G401 (cell line): ENCODE measurements at places on chromosomes 3 and 15. TPM values are rescaled to one million over a fixed set of nuclear protein-coding genes. Genes with fewer than 3 reads are reported as not detected.
A peak's percentile ranks its signal among the peaks of the same experiment; 100 is the strongest.

- no peak for DNase-seq
These were observed 88.6 kb upstream of the RASGRF1 start for GRCh38 chr15:79179108-79179561.

GRCh38 chr3:97942801-97943546 lies 29.3 kb downstream of the RIOX2 start:
- DNase-seq, result no peak

DNA sequence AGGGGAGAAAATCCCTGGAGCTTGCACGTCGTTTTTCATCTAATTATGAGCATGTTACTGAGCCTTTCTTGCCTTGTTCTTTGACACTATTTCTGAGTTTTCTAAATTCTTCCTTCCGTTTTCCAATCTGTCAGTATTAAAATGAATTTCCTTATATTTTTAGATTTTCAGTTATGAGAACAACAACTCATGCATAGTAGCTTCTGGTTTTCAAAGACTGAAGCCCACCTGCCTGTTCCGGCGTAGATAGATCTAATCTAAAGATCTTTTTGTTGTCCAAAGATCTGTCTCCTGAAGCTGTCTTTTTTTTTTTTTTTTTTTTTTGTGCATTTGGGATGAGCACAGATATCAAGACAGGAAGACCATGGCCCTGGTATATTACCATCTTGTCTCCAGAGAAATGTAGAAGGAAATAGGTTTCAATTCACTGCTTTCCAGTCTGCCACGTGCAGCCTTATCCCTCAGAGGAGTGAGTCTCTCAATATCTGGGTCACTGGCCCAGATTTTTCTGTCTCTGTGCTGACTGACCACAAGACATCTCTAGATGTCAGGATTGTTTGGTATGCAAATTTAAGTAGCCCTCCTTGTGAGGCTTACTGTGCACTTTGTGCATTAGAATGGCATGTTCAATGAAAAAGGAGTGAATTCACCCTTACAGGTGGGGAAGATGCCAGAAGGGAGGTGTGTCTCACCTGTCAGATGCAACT lies 222.3 kb upstream of the TMC3 start:
- no peak for DNase-seq

DNA sequence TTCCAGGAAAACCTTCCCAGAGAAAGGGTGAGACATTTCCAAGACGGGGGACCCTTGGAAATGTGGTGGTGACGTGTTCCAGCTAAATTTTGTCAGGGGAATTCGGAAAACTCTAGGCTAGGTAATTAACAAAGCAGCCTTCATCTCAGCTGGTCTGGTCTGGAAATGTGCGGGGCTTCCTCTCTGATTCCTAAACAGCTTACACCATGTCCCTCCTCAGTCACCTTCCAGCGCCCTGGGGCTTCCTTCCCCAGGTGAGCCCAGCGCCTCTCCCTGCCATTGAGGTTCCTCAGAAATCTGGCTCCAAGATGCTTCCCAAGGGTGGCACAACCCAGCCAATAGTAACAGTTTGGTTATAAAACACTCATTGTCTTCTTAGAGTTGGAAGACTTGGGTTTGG lies 571 bp downstream of the ACAD9 start:
- DNase-seq, result peak; percentile 16

DNA sequence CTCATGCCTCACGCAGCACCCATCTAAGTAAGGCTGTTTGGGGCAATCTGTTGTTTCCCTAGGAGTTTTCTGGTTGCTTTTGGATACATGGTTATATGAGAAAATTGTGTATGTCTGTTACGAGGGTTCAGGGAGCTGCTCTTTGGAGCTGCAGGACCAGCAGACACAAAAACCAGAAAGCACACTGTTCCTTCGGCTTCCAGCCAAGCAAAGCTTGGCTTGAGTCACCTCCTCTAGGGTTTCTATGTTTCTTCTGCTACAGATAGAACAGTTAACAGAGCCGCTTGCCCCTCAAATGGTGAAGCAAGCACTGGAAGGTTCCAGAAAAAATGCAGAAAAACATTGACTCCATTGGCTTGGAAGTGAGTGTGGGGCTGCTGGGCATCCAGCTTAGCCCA lies 49.2 kb upstream of the CTDSPL start:
- no peak for DNase-seq

GRCh38 chr3:30612437-30613132 lies 6.2 kb downstream of the TGFBR2 start:
- no peak for DNase-seq

DNA sequence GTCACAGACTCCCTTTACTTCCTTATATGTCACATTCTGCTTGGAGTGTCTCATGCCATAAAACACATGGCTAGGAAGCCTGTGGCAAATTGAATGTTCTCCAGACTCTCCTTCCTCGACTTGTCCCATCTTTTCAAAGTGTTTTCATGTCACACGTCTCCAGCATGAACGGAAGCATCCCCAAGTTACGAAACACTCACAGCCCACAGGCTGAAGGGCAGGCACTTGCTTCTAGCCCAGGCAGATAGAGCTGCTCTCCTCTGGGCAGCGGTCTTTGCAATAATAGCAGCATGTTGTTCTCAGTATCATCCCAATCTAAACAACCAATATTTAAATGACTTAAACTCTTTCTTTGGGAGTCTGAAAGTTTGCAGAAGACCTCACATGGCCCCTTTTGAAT lies 85.3 kb upstream of the ADAMTS9 start:
- DNase-seq, result no peak

DNA sequence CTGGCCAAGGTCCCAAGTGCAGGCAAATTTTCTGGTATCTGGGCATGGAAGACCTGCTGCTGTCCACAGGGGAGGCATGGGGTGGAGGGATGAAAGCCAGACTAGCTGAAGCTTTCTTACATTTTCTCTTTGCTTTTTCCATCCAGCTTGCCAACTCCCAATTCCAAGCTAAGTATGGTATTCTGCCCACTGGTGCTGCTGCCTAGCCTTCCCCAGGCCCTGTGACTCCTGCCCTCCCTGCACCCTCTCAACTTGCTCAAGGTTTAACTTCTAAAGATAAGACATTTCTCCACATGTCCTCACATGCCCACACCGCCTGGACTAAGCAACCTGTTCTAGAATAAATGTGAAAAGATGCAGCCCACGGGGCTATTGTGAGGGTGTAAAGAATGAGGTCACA lies 59.5 kb upstream of the HACD2 start:
- no peak for DNase-seq

- no peak for DNase-seq
These were observed 69.3 kb upstream of the BFSP2 start for GRCh38 chr3:133330522-133330921.

DNA sequence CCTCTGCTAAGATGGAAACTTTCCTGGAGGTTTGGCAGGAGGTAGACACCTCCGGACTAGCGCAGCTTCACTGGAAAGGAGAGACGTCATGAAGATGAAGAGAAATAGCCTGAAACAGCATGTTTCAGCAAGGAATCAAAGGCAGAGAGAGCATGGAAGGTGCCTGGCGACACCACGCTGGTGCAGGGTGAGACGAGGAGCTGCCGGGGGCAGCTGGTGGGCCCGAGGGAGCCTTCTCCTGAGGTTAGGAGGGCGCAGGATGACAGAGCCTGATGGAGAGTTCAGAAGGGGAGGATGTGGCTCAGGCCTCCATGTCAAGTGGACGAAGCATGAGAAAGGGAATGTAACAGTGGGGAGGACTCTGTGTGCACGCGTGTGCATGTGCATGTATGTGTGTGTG lies 113.6 kb downstream of the TPRA1 start:
- DNase-seq, result no peak

DNA sequence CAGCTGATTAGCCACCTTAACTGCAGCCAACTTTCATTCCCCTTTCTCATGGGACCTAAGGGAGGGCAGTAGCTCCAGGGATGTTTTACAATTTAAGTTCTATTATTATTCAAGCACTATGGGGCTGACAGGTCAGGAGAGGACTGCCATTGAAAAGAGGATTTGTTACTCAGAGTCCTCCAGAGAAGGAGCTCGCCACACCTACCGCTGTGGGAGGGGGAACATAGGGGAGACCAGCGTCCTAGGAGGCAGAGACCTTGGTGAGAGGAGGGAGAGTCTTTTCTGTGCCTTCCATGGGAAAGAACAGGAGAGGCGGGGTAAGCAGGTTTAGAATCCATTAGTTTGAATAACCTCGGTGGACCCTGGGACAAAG lies 14.4 kb downstream of the ATP10A start:
- DNase-seq, result no peak

- DNase-seq, result no peak
These were observed 387.8 kb downstream of the TUSC7 start for GRCh38 chr3:117097351-117097750.

OIP5 gene
- 43.0 and 45.4 TPM in 2 replicates for total RNA-seq

GRCh38 chr3:187841560-187841959 lies 96.3 kb upstream of the BCL6 start:
- DNase-seq, result no peak

DNA sequence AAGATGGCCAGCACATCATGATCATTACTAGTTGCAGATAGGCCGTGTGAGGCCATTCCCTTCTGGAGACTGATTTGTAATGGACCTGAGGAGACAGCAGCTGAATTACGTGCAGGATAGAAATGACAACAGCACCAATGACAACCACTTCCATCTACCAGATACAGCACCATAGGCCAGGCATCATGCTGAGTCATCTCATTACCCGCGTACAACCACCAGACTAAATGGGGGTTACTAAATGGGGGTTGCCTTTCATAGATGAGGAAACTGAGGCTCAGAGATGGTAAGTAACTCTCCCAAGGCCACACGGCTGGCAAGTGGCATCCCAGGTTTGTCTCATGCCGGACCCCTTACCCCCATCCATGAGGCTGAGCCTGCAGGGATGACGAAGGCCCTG lies 32.8 kb upstream of the FAM107A start:
- DNase-seq, result no peak

GRCh38 chr3:79846148-79846933 lies 78.5 kb upstream of the ROBO1 start:
- DNase-seq, result no peak

CHST2 gene
- total RNA-seq, result 3.5 and 4.7 TPM in 2 replicates

GRCh38 chr3:101122681-101123080 lies 129.5 kb upstream of the ABI3BP start:
- DNase-seq, result no peak

- no peak for DNase-seq
These were observed 57.5 kb downstream of the PTPRG start for GRCh38 chr3:61618871-61619270.

DNA sequence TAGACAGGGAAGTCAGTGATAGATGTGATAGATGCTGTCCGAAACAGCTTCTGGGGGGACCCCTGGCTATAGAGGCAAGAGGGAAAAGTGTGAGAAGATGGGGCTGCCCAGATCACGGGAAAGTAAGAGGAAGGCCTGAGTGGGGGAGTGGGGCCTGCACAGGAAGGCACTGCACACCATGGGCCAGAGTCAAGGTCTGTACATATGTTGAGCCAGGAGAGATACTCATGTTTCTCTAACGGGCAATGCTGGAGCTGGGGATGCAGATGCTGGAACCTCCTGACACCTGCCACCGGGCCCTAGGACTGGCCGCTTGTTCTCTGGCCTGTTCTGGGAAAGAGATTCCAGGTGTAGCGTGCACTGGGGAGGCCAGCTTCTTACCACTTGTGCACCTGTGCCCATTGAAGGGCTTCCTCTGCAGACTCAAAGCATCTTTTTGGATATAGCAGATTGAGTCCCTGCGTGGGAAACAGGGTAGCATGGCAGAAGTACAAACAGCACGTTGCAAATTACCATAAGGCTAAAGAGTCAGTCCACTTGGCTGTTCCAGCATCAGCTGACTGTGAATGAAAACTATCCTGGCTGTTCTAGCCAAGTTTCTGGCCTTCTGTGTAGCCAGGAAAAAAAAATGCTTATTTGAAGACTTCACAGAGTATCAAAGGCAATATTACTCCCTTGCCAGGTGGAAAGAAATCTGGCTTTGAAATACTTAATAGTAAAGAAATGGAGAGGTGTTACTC lies 77.1 kb upstream of the GSK3B start:
- peak; percentile 48 for DNase-seq

DNA sequence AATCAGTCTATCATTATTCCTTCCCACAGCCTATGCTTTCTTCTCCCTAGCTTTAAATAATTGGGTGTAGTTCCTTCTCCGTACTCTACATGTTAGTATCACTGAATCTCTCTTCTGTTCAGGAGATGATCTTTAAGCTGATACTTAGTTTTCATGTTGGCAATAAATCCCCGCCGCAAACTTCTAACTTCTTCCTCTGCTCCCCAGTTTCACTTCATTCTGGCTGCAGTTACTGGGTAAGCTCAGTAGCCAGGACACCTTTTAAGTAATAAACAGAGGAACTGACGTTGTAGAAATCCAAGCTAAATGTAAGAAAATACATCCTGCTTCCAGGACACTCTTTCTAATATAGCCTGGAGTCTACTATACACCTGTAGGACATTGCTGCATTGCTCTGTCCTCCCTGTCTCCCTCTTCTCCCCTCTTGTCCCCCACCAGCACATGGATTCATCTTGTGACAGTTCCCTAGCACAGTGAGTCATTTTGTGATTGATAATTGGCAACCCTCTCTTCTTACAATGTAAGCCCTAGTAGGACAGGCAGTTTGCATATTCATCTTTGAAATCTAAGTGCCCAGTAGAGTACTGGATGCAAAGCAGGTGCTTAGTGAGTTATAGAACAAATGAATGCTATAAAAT lies 598.2 kb downstream of the UNC13C start:
- DNase-seq, result no peak

- DNase-seq, result no peak
These were observed 55.9 kb downstream of the PDIA5 start for GRCh38 chr3:123122525-123123315.

DNA sequence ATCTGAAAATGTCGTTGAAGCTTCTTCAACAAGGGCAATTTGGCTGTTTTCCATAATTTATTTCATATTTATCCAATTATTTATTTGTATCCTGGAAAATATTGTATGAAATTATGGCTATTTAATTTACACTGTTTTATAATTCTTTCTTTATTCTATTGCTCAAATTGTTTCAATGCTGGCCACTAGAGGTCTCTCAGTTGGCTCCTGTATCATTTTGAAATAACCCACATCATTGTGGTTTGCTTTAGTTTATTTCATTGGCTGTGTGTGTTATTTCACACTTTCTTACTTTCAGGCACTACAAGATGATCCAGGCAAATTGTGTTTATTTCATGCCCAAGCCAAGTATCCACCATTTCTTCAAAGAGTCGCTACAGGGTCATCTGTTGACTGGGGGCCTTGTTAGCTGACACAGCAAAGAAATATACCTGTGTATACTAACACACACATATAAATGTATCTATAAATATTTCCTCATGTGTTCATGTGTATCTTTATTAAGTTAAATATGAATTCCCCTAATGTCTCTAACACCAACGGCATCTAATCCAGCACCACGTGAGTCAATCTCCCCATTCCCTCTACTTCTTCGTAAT lies 86.2 kb downstream of the NPAP1 start:
- DNase-seq, result peak; percentile 28

DNA sequence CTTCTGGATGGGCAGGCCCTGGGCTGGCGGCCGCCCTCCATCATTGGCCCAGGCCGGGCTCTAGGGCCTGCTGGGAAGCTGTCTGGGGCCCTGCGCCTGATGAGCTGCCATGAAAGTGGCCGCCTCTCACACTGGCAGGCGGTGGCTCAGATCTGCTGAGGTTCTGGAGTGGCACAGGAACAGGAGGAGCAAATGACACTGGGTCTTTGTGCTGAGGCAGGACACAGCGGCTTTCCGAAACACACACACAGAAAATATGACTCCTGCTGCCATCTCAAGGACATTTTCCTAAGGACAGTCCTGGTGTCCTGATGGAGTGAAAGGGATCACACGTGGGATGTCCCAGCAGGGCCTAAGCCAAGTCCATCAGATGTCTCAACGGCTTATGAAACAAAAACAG lies 103.5 kb downstream of the NUP210 start:
- no peak for DNase-seq

- no peak for DNase-seq
These were observed 310.3 kb downstream of the FGF12 start for GRCh38 chr3:192417017-192417416.
